ENCODE measurements at places on chromosomes 16 and 17.

DNA sequence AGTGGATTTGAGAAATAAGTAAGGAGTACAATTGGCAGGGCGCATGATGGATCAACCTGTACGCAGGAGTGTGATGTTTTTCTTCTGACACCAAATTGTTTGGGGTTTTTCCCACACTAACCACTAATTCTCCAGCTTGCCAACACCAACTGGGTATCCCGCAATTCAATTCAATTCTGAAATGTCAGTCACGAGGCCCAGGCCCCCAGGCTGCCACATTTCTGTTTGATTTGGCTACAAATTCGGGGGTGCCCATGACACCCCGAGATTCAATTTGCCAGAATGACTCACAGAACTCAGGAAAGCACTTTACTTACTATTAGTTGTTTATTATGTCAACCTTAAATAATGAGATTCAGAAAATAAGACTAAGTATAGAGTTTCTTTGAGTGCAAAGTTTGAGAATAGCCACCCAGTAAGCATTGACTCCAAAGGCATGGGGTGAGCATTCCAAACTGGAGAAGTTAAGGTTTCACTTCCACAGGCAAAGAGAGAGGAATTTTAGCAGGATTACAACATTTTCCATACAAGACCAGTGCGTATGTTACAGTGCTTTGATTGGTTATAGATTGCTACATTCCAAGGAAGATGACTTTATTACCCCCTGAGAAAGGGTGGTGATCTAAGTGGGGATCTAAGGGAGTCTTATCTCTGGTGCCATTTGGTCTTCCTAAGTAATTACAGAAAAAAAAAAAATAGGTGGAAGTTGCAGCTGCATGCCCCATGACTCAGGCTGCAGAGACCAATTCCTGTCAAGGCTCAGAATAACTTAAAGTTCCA, 11.5 kb downstream of the SLC46A1 start:
- DNase-seq, result no peak

- DNase-seq, result no peak
Observed at GRCh38 chr17:72416054-72416675, 295.3 kb downstream of the SOX9 start.

DNA sequence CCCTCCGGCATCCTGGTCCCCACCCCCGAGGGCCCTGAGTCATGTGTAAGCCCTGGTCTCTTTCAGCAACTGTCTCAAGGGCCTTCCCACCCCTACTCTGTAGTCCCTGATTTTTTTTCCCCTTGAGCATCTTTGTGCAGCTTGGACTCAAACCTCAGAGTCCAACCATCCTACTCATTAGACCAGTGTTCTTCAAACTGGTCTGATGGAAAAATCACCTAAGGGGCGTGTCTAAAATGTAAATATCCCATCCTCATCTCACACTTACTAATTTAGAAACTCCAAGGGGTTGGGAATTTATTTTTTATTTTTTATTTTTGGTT, 624 bp downstream of the G6PC3 start:
- no peak for DNase-seq

DNA sequence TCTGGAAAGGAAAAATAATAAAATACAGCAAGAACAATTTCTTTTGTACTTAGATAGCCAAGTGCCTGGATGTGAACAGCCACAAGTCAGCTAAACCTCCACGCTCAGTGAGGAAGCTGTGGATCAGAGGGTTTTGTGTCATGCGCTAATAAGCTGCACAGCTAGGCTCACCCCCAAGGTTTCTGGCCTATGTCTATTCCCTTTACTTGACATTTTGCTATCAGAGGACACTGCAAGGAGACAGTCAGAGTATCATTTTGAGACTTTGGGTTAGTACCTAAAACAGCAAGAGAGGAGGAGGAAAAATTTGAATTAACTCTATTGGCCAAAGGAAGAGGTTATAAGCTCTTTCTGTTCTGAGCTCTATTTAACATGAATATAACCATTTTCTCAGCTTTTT, 139.3 kb downstream of the KCNJ2 start:
- DNase-seq, result no peak

DNA sequence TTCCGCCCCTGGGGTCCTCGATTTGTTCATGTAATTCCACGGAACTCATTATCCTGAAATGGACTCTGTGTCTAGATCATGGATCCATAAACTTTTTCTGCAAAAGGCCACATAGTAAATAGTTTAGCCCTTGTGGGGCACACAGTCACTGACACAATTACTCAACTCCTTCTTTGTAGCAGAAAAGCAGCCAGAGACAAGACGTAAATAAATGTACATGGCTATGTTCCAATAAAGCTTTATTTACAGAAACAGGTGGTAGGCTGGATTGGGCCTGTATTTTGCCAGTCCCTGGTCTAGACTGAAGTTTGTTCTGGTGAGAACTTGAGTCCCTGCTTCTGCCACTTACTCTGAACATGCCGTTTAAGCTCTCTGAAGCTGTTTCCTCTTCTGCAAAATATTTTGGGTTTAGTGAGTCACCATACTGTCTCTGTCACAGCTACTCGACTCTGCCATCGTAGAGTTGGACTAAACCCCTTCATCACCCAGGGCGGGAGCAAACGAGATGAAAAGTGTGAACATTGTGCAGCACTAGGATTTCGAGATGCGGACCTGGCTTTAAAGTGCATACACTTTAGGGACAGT, 61.9 kb upstream of the FOXF1 start:
- DNase-seq, result no peak

- peak; percentile 36 for DNase-seq
Observed at GRCh38 chr17:32323811-32324491, 18.0 kb downstream of the C17orf75 start.

- DNase-seq, result no peak
Observed at GRCh38 chr17:77405867-77406732, 265.3 kb downstream of the SEC14L1 start.

GRCh38 chr16:56697456-56698155, 15.3 kb downstream of the MT1X start:
- no peak for DNase-seq

DNA sequence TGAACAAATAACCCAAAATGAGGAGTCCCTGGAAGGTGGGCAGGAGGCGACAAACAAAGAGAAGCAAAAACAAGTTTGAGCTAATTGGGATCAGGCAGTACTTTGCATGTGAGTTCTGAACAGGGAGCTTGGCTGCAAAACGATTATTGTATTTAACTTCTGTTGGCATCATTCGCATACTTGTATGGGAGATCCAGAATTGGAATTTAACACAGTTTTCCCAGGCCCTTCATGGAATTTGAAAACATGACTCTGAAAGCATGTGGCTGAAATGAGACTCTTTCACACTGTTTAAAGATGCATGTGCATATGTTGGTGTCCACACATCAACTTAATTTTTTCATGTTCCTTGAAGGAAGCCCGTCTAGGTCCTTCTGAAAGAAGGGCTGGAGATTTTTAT, 674.3 kb downstream of the WWOX start:
- no peak for DNase-seq

DNA sequence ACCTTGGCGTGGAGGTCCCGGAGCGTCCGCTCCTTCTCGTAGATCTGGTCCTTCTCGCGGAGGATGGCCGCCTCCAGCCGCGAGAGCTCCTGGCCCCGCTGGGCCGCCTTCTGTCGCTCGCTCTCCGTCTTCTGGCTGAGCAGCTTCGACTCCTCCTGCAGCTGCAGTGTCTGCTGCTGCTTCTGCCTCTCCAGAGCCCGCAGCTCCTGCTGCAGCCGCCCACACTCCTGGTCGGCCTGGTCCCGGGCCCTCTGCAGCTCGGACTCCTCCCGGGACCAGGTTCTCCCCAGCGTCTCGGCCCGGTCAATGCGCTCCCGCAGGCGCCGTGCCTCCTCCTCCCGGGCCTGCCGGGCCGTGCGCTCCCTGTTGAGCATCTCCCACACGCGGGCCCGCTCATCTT, 7.6 kb downstream of the CDK3 start:
- no peak for DNase-seq

- DNase-seq, result no peak
Observed at GRCh38 chr17:44707755-44708400, 587 bp upstream of the DBF4B start.

DNA sequence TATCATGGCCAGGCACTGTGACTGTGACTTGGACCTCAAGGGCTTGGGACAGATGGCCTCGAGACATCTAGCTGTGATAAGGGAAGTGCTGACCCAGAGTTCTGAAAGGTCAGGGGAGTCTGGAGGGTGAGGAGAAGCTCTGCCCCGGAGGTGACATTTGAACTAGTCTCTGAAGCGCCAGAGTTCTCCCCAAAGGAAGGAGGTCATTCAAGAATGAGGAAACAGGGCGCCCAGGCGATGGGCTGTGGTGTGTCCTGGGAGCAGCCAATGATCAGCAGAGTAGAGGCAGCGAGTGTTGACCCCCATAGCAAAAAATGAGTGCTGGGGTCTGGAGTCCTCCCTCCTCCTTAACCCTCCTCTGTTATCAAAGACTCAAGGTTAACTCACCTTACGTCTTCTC, 4.9 kb downstream of the STARD3 start:
- no peak for DNase-seq

DNA sequence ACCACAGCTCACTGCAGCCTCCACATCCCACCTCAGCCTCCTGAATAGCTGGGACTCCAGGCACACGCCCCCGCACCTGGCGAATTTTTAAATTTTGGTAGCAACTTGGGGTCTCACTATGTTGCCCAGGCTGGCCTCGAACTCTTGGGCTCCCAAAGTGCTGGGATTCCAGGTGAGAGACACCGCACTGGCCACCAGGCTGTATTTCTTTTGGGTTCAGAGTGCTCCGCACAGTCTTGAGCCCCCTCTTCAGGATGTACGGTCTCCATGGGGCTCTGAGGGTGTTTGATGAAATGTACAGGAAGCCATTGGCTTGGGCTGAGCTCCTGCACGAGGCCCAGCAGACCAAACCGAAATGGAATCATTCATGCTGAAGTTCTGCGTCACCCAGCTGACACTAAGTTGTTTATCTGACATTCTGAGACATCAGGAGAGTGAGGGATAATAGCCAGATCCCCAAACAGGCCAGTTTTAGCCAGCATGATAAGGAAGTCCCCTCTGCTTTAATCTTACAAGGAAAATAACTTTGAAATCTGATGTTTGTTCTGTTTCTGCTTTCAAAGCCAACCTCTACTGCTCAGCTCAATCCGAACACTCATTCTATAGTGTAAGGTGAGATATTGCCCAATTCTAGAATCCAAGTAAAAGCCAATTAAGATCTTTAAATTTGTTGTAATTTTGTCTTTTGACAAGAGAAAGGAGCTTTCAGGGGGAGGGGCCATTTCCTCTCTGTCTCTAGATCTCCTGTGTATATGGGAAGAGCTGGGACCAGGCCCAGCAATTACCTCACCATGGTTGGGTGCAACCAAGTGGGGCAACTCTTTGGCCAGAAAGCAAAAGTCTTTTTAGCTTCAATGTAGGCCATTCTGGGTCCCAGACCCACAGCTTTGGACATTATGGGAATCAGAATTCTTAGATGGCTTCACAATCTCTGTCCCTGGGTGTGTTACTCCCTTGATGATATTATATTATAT, 23.7 kb downstream of the GPR142 start:
- DNase-seq, result no peak

All from stimulated activated CD4-positive, alpha-beta T cell treated with anti-CD3 and anti-CD28 coated beads, Interleukin-15, amount 100 ng/mL, for 24 hours (primary cell).